DMS 273 treated with DMSO at 0.1 percent for 48 hours (cell line): ENCODE measurements at places on chromosomes 1 and 21.
A peak's percentile ranks its signal among the peaks of the same experiment; 100 is the strongest.

GRCh38 chr1:29830383-29830782, 594.1 kb downstream of the PTPRU start:
- no peak for DNase-seq

GRCh38 chr1:223651291-223651991, 14.1 kb downstream of the CAPN8 start:
- DNase-seq = no peak

- DNase-seq = no peak
Observed at GRCh38 chr1:158248118-158248517, 6.1 kb upstream of the CD1A start.

DNA sequence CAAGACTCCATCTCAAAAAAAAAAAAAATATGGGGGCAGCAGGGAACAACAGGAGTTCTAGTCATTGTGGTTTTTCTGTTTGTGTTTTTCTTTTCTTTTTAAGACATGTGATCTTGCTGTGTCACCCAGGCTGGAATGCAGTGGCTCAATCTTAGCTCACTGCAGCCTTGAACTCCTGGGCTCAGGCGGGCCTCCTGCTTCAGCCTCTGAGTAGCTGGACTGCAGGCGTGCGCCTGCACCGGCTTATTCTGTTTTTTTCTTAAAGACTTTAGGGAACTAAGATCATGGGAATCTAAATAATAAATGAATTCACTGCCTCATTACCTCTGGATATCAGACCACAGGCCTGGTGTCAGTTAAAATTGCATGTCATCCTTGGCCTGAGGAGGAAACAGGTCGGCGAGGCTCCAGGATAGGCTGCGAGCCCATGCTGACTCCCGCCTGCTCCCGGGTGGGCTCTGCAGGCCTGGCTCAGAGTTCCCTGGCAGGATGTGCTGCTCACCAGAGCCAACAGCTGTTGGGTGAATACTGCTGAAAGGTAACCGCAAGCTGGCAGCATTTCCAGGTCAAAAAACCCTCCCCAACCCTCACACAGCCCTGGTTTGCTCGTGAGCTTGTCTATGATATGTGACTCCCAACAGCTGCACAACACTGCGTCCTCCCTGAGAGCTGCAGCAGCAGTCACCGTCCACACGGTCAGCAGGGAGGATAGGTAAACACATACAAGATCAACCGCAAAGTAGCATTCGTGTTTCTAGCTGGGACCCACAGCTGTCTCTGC, 58.1 kb downstream of the SCCPDH start:
- peak; percentile 79 for DNase-seq

DNA sequence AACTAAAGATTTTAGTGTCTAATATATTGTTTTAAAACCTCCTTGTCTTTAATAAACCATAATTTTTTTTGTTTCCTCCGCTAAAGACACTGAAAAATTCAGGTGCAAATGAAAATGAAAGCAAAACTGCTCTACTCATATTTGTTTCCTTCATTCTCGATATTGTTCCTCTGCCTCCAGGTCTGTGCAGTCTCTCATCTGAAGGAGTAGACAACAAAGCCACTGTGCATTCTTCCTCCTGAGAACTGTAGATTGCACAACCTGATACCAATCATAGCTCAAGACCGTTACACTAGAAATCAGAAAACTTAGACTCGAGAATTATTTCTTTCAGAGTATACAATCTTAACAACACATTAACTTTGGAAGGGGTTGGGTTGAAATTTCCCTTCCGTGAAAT, 373.1 kb upstream of the CXADR start:
- no peak for DNase-seq

GRCh38 chr1:31626223-31627207, 9.0 kb downstream of the HCRTR1 start:
- DNase-seq = peak; percentile 60

DNA sequence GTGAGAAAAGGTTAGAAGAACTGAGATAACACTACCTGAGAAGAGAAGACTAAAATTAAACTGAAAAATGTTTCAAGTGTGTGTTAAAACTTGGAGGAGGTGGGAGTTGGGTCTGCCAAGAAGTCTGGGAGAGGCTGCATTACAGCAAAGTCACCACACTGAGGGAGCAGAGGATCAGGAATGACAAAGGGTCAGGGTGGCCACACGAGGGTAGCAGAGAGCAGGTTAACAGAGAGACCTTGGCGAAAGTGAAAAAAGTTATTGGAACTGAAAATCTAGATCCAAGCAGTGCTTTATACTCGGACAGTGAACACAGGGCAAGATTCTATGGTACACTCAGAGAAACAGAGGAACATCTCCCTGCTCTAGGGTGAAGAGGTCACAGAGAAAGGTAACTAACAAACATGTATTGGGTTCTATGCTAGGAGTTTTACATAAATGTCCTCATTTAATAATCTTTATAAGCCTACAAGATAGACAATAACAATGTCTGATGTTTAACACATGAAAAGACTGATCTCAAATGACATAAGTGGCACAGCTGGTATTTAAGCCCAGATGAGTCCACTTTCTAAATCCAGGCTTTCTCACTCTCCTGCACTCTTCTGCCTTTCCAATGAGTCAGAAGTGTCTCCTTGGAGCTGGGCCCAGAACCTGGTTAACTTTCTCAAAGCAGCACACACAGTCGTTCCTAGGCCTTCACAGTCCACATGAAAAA, 10.3 kb upstream of the CADM3 start:
- DNase-seq = peak; percentile 47

- no peak for DNase-seq
Observed at GRCh38 chr1:44326821-44327465, 28.1 kb downstream of the ERI3 start.

- DNase-seq = no peak
Observed at GRCh38 chr1:9108056-9108665, 20.7 kb downstream of the GPR157 start.

DNA sequence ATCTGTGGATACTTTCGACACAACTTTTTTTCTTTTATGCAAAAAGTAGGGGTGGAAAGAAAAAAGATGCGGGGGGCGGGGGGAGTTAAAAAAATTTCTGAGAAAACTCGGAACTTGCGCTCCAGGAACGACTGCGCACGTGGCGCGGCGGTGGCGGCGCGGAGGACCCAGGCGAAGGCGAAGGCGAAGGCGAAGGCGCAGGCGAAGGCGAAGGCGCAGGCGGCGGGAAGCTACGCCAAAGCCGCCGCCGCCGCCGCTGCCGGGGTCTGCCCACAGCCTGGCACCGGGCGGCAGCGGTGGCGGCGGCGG, 208 bp upstream of the BARHL2 start:
- no peak for DNase-seq

- no peak for DNase-seq
Observed at GRCh38 chr1:5597991-5598823, 394.0 kb downstream of the NPHP4 start.

DNA sequence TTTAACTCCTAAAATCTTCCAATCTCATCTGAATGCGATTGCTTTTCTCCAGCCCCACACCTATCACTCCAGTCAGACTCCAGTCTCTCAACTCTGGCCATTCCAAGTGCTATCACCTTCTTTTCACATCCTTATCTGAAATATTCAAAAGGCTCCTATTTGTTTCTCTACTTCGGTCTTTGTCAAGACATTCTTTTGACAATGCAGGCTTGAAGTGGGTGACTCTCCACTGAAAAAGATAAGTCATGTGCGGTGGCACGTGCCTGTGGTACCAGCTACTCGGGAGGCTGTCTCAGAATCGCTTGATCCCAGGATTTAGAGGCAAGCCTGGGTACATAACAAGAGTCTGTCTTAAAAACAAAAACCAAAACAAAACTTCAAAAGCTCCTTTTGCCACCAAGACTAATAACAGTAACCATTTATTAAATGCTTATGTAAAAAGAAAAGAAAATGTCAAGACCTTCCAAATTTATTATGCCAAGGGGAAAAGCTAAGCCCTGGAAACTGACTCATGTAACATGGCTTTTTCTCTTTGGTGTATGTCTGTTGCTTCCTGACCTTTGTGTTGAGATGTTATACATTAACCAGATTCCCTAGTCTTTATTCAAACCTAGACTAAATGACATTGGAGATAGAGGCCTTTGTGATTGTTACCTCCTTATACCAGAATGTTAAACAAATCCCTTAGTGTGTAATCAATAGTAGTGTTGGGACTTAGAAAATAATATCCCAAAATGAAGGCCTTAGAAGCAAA, 3.6 kb downstream of the ALG14 start:
- no peak for DNase-seq

DNA sequence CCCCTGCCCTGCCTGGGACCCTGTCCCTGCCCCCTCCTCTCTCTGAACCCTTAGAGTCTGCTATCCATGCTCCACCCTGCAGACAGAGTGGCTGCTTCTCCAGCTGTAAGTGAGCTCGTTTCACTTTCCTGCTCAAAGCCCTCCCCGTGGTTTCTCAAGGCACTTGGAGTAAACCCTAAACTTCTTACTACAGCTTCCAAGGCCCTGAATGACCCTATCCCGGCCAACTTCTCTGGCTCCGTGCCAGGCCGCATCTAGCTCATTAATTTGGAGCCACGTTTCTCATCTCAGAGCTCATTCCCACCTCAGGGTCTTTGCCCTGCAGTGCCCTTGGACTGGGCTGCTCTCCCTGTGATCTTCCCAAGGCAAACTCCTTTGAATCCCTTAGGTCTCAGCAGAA, 235.1 kb upstream of the RUNX1 start:
- no peak for DNase-seq

DNA sequence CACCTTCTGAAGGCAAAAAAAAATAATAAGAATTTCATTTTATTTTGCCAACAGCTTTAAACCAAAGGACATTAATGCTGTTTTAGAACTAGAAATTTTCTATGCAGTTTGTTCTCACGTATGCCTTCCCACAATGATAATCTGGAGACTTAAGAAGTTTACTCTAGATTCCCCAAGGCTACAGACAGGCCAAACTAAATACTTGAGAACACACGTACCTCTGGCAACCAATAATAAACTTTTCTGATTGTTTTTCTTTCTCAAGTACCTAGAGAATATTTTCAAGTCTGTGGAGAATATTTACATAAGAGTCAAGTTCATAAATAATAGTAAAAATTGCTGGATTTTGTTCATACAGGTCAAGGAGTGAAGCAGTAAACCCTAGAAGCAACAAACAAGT, 15.9 kb downstream of the CLDN8 start:
- DNase-seq = no peak

DNA sequence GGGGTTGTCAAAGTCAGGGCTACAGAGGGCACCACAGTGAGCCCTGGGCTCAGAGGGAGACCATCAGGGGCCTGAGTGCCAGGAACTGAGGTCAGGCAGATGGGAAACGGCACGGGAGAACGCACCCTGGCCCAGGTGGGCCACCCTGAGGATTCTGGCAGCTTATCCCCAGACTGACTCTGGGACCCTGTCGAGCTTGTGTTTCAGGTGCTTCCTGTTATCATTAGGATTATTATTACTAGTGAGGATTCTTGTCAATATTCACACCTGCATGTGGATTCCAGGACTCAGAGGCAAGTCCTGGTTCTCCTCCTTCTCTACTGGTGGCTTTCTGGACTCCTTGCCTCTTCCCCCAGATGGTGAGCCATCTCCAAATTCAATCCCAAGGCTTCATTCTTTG, 15.2 kb downstream of the VSIG8 start:
- no peak for DNase-seq

- no peak for DNase-seq
Observed at GRCh38 chr1:15953791-15954241, 22.1 kb downstream of the ZBTB17 start.

DNA sequence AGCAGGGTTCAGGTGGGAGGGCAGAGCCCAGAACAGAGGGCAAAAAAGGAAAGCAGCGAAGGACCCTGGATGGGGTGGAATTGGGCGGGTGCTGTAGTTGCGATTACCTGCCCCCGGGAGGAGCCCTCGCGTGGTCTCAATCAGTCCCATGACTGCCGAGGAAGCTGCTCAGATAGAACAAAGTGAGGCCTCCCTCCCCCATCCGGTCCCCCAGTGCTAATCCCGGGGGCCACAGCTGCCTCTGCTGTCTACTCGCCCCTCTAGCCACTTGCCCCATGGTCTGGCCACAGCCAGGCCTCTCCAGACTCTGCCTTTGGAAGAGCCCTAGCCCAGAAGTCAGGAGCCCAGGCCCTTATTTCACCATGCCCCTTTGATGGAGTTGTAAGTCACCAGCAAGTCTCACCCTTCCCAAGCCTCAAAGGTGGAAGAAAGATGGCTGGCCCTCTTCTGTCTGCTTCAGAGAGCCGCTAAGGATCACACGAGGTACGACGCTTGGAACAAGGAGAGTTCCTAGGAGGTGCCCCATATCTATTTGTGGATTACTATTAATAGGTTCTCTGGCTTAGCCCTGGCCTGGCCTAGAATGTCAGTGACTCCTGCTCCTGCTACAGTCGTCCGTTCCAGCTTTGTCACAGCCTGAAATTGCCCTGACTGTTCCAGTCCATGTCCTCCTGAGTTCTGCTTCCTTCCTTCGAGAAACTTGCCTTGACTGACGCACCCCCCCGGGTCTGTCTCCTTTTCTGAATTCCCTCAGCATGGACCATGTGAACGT, 16.4 kb downstream of the ECHDC2 start:
- peak; percentile 14 for DNase-seq

DNA sequence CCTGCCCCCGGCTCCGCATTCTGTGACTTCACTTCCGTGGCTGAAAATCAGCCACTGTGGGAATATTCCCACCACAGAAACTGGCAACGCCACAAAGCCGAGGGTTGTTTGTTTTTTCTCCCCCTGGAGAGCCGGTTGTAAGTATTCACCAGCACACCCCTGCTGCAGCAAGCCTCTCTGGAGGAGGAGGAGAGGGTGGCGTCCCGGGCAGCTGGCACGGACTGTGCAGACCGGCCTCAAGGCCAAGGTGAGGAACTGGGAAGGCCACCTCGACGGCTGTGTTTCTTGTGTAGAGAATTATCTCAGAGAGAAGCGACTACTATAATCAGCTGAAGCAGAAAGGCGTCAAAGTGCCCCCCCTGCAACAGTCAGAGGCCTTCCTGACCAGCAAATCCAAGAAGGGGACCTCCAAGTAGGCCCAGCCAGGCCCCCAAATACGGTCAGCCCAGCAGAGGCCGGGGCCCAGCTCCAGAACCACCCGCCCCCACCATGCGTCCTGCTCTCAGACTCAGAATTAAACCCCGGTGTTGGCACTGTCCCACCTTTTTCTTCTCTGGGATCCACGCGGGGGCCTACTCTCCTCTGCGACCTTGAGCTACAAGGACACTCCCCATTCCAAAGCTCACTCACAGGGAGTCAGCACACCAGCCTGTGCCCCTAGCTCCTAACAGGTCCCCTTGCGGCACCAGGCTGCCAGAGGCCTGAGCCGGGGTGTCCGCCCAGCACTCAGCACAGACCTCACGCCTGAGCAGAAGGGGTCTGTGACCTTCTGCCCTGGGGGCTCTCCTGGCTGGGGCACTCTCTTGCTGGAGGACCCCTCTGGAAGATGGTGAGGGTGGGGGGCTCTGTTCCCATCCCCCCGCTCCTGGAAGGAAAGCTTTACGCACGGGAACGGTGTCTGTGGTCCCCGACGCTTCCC, 1.2 kb upstream of the SMIM1 start:
- DNase-seq = no peak

- no peak for DNase-seq
Observed at GRCh38 chr1:172269084-172269483, 151.4 kb upstream of the C1orf105 start.

- no peak for DNase-seq
Observed at GRCh38 chr1:208595236-208595635, 351.1 kb upstream of the PLXNA2 start.

- peak; percentile 40 for DNase-seq
Observed at GRCh38 chr1:162631546-162632191, 595 bp upstream of the DDR2 start.

GRCh38 chr1:165834229-165834628, 6.8 kb downstream of the UCK2 start:
- DNase-seq = no peak

- no peak for DNase-seq
Observed at GRCh38 chr1:48048064-48048463, 50.9 kb upstream of the TRABD2B start.
